Mucosa of descending colon (tissue), 3 donors: ENCODE measurements at places on chromosomes 12 and 14. TPM values are rescaled to one million over a fixed set of nuclear protein-coding genes. Genes with fewer than 3 reads are reported as not detected.
A peak's percentile ranks its signal among the peaks of the same experiment; 100 is the strongest.

DNA sequence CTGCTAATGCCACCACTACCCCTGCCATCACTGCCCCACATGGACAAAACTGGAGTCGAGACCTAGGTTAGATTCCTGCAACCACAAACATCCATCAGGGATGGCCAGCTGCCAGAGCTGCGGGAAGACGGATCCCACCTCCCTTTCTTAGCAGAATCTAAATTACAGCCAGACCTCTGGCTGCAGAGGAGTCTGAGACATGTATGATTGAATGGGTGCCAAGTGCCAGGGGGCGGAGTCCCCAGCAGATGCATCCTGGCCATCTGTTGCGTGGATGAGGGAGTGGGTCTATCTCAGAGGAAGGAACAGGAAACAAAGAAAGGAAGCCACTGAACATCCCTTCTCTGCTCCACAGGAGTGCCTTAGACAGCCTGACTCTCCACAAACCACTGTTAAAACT, 7.1 kb upstream of the OAS2 start:
- DNase-seq, result no peak

Gene HSPA2
- 99.5 TPM for total RNA-seq

Gene EML5
- total RNA-seq, result 4.1 TPM

DNA sequence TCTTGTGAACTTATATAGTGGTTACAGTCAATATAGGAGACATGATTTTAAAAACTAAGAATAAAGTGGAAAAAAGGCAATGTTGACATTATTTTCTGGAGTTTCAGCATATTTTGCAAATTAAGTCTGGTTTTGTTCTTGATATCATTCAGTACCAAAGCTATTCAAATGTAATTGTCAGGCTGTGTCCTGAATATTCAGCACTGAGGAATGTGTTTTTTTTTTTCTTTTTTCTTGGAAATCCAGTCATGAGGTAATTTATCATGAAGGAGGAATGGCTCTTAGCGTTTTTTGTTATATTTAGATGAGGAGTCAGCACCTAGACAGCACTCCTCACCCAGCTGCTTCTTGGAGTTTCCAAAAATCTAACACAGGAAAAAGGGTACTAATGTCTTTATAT, 225.5 kb downstream of the CCDC91 start:
- DNase-seq, result no peak

DNA sequence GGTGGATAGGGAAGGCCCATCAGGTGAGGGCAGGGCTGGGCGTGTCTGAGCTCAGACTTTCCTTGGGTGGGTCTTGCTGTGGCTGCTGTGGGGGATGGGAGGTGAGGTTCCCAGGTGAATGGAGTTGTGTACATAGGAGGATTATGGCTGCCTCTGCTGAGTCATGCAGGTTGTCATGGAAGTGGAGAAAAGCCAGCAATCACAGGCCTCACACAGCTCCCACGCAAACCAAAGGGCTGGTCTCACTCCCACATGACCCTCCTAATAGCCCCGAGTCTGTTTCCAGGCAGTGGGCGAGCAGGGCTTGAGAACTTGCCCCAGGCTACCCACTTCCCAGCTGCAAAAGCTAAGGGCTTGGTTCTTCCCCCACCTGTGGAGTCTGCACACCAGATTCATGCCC, 149.5 kb downstream of the IPO8 start:
- peak; percentile 26 for DNase-seq

DNA sequence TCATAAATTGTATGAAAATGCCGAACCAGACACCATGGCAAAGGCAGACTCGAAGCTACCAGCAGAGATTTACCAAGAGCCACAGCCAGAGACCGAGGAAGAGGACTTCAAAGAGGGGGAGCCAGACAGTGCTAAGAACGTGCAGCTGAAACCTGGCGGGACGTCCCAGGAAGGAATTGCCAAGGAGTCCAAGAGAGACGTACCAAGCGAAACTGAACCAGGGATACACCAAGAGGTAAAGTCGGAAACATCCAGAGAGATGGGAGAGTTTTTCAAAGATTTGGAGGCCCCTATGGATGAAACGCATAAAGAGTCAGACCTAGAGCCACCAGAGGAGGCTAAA, 294 bp downstream of the SAMD15 start:
- DNase-seq, result no peak

GRCh38 chr12:57750561-57751431, 1.3 kb downstream of the CDK4 start:
- DNase-seq, result no peak

Gene HCAR3
- total RNA-seq, result not detected

GRCh38 chr12:18074001-18074400, 16.0 kb downstream of the RERGL start:
- no peak for DNase-seq

Gene VRTN
- not detected for total RNA-seq

Gene PLCZ1
- total RNA-seq, result not detected

DNA sequence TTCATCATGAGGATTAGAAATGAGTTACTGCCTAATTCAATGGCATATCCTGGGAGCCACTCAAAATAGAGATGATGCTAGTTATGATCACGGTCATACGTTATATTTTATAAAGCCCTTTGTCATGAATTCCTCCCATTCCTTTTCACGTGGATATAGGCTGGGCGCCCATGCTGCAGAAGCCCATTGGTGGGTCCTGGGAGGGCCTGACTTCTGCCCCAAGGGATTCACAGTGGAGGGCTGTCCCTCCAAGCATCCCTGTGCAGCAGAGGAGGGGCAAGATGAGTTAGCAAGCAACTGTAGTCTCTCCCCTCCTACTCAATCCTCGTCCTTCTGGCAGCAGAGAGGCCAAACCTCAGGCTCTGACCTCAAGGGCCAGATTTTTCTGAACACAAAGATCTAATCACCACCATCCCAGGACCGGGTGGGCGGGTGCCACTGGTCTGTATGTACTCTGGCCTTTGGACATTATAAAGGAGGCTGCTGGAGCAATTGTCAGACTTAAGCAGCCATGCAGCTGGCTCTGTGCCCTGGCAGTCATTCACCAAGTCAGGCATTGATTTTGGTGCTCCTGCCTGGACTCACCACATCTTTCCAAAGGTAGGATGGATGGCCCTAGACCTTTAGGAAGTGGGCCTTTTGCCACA, 8.6 kb downstream of the GLTP start:
- DNase-seq, result peak; percentile 85

Gene BDKRB2
- 18.7 TPM for total RNA-seq

Gene AMHR2
- total RNA-seq, result 0.16 TPM

DNA sequence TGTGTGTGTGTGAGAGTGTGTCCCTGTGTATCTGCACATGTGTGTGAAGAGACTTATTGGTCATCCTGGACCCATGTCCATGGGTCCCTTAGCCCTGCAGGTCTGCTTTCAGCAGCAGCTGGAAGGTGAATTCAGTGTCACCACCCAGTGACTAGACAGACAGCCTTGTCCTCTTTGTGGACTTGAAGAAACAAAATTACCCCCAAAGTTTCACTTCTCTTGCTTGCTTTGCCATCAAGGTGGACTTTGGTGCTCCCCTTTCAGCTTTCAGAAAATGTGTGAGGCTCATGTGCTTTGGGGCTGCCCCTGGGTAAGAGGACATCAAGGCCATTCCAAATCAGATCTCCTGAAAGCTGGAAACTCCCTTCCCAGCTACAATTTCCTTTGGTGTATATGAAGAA, 1063.8 kb downstream of the BCL11B start:
- no peak for DNase-seq

DNA sequence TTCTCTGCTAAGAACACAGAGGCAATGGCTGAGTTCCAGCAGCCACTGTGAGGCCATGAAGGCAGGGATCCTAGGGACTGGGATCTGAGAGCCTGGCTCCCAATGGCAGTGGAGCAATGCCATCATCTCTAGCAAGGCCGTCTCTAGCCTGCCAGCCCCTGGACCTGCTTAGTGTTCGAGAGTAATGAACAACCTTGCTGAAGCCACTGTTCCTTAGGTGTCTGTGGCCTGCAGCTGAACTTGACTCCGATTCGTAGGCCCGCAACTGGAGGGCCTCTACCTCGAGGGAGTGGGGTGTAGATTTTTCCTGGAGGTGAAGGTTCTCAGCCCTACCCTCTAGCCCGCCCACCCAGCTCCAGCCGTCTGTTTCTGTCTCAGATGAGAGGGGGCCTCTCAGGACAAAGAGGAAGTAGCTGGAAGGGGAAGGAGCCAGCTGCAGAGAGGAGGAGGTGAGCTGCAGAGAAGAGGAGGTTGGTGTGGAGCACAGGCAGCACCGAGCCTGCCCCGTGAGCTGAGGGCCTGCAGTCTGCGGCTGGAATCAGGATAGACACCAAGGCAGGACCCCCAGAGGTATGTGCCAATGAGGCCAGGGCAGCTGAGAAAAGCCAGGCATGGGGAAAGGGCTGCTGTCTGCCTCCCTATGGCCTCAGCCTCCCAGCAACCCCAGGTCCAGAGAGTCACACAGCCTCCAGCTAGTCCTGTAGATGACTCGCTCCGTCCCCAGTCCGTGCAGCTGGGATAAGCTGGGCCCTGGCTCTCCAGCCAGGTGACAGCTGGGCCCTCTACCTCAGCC, at the start of gene PLD4:
Gene PLD4, plus strand, starts transcription at position 459 of the 793 bp plus-strand sequence. CDS start 2,262 bp downstream, outside the sequence.
- DNase-seq, result no peak

GRCh38 chr14:93946104-93946503, 19.0 kb downstream of the FAM181A start:
- peak; percentile 3 for DNase-seq

Gene PHETA1
- total RNA-seq, result 39.8 TPM

DNA sequence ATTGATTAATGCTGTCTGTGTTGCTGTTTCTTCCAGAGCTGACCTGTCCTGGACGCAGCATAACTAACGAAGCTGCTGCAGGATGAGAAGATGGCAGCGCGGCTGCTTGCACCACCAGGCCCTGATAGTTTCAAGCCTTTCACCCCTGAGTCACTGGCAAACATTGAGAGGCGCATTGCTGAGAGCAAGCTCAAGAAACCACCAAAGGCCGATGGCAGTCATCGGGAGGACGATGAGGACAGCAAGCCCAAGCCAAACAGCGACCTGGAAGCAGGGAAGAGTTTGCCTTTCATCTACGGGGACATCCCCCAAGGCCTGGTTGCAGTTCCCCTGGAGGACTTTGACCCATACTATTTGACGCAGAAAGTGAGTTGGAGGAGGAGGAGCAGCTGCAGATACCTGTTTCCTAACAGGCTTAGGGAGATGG, 71.7 kb downstream of the SCN8A start:
- no peak for DNase-seq

DNA sequence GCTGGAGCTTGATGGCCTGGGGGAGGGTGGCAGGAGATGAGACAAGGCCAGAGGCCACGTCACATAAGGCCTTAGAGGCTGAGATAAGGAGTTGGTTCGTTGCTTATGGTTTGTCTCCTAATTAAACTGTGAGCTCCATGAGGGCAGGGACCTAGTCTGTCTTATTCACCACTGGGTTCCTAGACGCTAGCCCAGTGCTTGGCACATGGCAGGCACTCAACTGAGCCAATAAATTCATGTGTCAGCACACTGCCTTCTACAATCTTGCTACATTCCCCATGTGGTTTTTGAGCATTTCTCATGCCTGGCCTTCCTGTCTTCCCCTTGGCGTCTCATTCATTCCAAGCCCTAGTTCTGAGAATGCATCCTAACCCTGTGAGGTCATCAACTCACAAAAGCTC, 92.5 kb upstream of the MED13L start:
- no peak for DNase-seq

Gene POLE2
- 2.9 TPM for total RNA-seq

Gene CPNE6
- not detected for total RNA-seq

GRCh38 chr12:117835156-117835555, 133.6 kb downstream of the KSR2 start:
- DNase-seq, result no peak

Gene SSTR1
- 6.1 TPM for total RNA-seq

DNA sequence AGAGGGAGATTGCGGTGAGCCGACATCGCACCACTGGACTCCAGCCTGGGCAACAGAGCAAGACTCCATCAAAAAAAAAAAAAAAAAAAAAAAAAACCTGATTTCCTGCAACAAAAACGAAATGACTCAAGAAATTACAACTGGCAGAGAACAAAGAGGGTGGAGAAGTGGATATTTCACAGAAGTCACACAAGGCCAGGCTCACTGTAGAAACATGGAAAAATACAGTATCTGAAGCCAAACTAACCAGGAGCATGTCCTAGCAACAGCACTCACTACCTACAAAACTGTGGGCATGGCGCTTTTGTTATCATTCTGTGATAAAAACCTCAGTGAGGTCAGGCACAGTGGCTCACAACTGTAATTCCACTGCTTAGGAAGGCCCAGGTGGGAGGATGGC, 11.7 kb upstream of the MMP17 start:
- no peak for DNase-seq

- peak; percentile 67 for DNase-seq
These were observed 673 bp downstream of the BEGAIN start for GRCh38 chr14:100586403-100587085.

DNA sequence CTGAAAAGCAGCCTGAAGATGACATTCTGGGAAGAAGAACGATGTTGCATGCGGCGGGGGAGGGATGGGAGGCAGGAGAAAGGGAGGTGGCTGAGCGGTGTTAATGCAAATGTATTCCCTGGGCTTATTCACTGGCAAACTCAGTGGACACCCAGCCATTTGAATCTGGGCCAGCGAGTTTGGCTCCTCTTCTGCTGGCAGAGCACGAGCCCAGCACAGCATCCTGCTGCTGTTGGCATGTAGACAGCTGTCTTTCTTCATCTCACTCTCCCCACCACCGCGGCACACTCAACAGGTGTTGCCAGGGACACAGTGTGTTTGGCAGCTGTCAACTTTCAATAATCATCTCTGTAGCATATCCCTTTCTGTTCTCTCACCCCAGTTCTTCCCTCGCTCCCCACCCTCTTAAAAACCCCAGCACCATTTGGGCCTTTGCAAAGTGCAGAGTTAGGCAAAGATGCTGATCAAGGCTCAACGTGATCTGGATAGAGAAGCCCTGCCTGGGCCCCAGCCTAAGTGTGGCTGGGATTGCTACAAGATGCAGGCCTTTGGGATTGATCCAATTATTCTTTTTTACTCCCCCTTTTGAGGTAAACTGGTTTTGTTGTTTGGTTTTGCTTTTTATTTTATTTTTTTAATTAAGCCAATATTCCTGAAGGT, 131.9 kb downstream of the EXOC5 start:
- DNase-seq, result no peak

GRCh38 chr12:51265024-51265423, 5.2 kb downstream of the SMAGP start:
- no peak for DNase-seq

Gene DIO2
- total RNA-seq, result 1.3 TPM

GRCh38 chr12:2735432-2735831, 59.3 kb upstream of the FKBP4 start:
- DNase-seq, result no peak

Gene KRT73
- not detected for total RNA-seq
